ENCODE measurements at places on chromosomes 16 and 17.

DNA sequence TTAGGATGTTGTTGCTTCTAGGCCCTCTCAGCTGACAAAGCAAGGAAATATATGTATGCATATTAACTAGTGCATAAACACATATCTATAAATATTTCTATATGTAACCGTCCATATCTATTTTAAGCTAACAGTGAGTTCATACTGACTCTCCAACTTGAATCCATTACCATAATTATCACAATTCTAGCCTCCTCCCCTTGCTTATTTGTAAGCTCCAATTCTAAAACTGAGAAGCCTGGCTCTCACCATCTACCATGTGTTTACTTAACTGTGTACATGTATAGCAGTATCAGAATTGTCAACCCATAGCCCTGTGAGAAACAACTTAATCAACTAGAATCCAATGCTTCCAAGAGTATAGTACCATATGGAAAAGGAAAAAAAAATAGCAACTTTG is 5.1 kb downstream of the ABCC12 start:
- H3K27me3 ChIP-seq, result peaks cover 47% of the 10 kb centered on the region
- DNase-seq, result no peak
- no peaks in the 10 kb centered on the region for H3K36me3 ChIP-seq
- no peak overlapping the region for H3K4me3 ChIP-seq

GRCh38 chr16:55909876-55910275 is 34.7 kb upstream of the CES5A start:
- H3K27me3 ChIP-seq, result peaks cover 74% of the 10 kb centered on the region
- no peak for DNase-seq
- H3K4me1 ChIP-seq, result no peaks in the 10 kb centered on the region
- H3K4me3 ChIP-seq, result no peak overlapping the region

- H3K27ac ChIP-seq, result no peak overlapping the region
- peaks cover 23% of the 10 kb centered on the region for H3K4me1 ChIP-seq
- no peaks in the 10 kb centered on the region for H3K36me3 ChIP-seq
- no peak overlapping the region for H3K4me3 ChIP-seq
Observed at GRCh38 chr17:7710301-7710700, 5.3 kb downstream of the EFNB3 start.

DNA sequence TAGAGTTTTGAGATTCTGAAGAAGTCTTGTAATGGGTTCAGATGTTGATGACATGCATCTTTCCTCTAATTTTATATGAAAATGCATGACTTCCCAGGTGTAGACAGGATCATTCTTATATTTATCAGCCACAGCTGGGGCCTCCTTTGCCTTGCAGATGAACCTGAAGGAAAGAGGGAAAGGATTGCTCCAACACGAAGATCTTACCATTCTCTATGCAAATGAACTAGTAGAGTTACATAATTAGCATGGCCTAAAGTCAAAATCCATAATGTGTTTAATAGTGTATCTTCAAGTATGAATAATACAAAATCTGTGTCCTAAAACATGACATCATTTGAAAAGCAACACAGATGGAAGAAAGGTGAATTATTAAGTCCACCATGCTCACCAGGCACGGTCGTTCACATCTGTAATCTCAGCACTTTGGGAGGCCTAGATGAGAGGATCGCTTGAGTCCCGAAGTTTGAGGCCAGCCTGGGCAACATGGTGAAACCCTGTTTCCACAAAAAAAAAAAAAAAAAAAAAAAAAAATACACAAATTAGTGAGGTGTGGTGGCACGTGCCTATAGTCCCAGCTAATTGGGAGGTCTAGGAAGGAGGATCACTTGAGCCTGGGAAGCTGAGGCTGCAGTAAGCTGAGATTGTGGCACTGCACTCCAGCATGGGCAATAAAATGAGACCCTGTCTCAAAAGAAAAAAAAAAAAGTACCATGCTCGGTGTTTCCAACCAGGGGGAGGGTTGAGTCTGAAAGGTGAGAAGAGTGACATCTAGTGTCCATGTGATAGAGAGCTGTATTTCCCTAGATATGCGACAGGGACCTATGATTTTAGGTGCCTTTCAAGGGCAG is 6.3 kb downstream of the VWA3A start:
- peaks cover 7% of the 10 kb centered on the region for H3K4me1 ChIP-seq
- no peak overlapping the region for H3K27ac ChIP-seq
- H3K27me3 ChIP-seq, result peaks cover 34% of the 10 kb centered on the region
- no peak for DNase-seq
- H3K4me3 ChIP-seq, result no peak overlapping the region

DNA sequence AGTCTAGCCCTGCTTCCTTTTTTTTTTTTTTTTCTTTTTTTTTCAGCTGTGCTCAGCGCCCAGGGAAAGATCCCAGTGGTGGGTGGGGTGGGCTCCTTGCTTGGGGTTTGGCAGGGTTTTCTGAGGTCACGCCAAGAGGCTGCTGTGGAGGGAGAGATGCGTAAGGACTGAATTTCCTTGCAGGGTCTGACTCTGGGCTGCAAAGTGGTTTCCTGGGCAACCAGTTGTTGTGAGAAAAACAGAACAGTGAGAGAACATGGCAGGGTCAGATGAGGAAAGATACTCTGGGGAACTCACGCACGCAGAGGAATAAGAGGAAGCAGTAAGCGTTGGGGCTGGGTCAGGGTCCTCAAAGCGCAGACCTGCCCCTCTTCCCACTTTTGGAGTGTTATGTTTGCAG is 119.5 kb downstream of the IRF8 start:
- peaks cover 39% of the 10 kb centered on the region for H3K27me3 ChIP-seq
- DNase-seq, result no peak
- H3K36me3 ChIP-seq, result no peaks in the 10 kb centered on the region
- H3K27ac ChIP-seq, result no peak overlapping the region
- H3K4me3 ChIP-seq, result no peak overlapping the region
- H3K4me1 ChIP-seq, result no peaks in the 10 kb centered on the region

DNA sequence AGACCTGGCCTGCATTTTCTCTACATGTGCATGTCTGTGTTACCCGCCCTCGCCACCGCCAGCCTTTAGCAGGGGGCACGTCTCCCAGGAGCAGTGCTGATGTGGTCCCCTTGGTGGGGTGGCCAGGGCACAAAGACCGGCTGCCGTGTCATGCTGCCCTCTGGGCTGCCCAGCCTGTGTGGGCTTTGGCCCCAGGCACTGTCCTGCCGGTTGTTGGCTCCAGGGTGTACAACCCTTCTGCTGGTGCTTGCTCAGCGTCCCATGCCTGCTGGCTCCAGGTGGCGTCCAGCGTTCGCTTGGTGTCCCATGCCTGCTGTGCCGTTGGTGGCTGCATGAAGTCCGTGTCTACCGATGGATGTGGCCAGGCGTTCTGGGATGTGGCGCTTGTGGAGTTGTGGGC is 4.1 kb downstream of the BAIAP2 start:
- H3K27me3 ChIP-seq, result no peaks in the 10 kb centered on the region
- H3K27ac ChIP-seq, result no peak overlapping the region
- no peak overlapping the region for H3K4me3 ChIP-seq
- H3K4me1 ChIP-seq, result peaks cover 8% of the 10 kb centered on the region
- no peak for DNase-seq
- H3K36me3 ChIP-seq, result peaks cover 2% of the 10 kb centered on the region

Measured in central memory CD8-positive, alpha-beta T cell (primary cell).